Head of caudate nucleus (tissue), 42 donors: ENCODE measurements at places on chromosomes 4 and X.
A peak's percentile ranks its signal among the peaks of the same experiment; 100 is the strongest.

GRCh38 chrX:66038115-66038514, 1.8 kb downstream of the VSIG4 start:
- DNase-seq, result no peak

GRCh38 chr4:25978327-25978726, 64.3 kb downstream of the SMIM20 start:
- DNase-seq, result no peak

DNA sequence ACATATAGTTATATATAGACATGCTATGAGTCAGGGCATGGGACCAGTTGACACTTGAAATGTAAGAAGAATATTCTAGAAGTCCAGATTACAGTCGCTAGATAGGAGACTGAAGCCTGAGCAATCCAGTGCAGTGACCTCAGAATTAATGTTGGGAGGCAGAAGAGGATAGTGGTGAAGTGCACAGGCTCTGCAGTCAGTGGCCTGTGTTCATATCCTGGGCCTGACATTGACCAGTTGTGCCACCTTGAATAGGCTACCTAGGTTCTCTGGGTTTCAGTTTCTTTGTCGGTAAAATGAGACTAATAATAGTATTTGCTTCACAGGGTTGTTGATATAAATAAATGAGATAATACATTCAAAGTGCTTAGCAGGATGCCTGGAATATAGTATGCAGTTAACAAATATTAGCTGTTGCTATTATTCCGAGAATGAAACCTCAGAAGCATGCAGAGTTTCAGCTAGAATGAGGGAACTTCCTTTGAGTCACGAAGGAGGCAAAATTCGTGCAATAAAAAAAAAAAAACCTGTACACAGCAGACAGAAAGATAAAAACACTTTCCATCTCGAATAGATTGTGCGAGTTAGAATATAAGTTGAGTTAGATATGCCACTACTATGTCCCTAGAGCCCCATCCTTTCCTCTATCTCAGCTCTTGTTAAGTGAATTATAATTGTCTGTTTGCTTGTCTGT, 4.0 kb upstream of the SH2D1A start:
- no peak for DNase-seq

DNA sequence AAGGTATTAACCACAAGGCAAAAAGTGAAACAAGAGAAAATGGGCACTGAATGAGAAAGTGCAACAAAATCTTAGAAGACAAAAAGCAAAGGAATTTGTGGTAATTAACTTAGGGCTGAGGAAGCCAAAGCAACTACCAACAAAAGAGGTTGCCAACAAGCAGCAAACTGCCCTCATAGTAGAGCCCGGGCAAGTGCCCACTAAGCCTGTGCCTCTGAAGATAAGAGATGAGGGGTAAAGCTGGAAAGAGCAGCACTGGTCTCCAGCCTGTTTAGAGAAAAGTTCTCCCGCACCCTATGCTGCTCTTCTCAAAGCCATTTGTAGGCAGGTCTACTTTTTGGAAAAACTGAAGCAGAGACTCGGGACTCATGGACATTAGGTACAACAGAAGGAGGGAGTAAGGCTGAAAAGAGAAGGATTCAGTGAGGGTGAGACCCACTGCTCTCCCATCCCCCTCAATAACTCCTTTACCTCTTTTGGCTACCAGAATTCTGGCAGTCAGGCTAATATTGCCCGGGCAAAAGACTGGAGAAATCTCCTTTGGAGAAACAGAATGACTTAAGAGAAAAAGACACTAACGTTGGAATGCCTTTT, 29.6 kb upstream of the KCNE5 start:
- DNase-seq, result no peak

- DNase-seq, result peak; percentile 25
These were observed 81.9 kb upstream of the QRFPR start for GRCh38 chr4:121462660-121463261.

DNA sequence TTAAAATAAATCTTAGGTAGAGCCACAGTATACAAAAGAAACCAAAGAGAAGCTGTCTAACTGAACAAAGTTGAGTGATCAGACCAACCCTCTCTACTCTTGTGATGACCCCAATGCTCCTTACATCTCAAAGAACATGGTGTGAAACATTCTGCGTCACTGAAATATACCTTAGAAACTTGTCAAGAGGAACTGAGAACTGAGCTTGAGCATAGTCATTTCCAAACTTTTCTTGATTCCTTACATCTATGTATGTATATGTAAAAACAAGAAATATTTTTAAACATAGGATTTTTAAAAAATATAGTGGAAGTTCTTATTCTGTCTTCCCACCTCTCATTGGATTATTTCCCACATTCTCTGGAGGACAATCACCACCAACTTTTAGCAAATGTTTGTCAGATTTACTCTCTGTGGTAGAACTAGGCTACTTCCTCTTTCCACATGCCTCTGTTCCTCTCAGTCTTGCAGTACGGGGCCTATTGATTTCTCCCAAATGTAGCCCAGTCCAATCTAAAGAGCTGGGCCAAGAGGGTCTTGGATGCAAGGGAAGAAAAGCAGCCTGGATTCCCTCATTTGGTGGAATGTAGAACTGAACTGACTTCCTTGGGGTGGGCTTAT, 98.2 kb upstream of the HHIP start:
- DNase-seq, result no peak

- DNase-seq, result no peak
These were observed 851.2 kb downstream of the ADGRL3 start for GRCh38 chr4:62051332-62051731.

DNA sequence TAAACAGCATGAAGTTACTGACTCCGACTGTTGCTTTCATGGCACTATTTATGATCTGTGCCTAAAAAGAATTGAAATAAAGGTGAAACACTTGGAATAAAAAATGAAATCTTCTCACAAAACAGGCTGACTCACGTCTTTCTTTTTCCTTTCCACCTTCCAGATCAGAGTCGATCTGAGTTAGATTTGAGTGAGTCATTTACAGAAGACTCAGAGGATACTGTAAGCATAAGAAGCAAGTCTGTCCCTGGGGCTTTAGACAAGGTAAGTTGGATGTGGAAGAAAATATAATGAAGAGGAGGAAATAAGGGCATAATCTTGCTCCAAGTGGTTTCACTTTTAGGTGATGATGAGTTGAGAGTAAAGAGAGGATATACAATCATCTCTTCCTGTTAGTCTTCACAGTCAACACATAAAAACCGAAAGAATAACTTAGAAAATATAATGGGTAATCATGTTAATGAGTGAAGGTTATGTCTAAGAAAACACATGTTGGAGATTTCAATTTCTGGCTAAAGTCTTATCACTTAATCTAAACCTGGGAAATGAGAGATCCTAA, 89.7 kb downstream of the SYTL5 start:
- DNase-seq, result no peak

GRCh38 chr4:51930557-51930956, 87.6 kb downstream of the DCUN1D4 start:
- DNase-seq, result no peak

DNA sequence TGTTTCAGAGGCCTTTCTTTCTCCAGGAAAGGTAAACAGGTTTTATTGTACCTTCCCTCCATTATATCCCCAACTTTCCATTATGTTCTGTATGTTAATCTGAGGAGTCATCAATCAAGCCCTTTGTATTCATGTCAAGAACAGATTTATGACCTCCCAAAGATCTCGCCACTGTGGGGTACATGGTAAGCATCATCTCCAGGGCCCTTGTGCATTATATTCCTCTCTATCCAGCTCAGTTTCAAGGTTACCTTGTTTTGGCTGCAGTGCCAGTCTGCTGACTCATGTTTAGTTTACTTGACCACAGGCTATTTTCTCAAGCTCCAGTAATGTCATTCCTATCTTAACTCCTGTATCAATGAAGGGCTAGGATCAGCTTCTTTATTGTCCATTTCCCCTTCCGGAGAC, 125.1 kb upstream of the FRMPD4 start:
- DNase-seq, result no peak

GRCh38 chrX:108270739-108271396, 167.4 kb downstream of the COL4A6 start:
- no peak for DNase-seq

DNA sequence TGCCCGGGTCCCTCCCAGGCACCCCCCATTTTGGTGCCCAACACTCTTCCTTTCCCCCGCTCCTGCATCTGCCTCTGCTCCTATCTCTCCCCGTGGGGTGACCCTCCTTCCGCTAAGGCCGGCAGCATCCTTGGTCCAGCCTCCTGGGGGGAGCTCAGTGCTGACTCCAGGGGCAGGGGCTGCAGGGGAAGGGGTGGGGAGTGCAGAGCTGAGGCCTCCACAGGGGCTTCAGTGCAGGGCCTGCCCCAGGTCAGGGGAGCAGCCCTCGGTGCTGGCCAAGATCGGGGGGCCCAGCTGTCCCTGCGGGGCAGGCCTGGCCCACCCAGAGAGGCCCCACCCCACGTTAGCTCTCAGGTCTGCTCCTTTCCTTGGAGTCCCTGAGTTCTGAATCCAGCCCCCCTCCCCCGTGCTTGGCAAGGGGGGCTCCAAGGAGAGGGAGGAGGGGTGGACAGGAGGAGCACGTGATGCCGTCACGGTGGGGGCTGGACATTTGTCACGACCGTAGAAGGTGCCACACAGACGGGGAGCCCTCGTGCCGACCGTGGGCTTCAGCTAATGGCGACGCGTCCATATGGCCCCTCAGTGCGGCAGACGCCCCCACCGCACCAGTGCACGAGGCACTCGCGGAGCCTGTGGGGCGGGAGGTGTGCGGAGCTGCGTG, 63.5 kb upstream of the ADRA2C start:
- peak; percentile 14 for DNase-seq

- peak; percentile 10 for DNase-seq
These were observed 484.1 kb downstream of the INPP4B start for GRCh38 chr4:142361981-142362380.

GRCh38 chr4:27819246-27819645, 958.6 kb downstream of the STIM2 start:
- DNase-seq, result no peak
